ENCODE measurements at places on chromosomes 5 and 9. TPM values are rescaled to one million over a fixed set of nuclear protein-coding genes. Genes with fewer than 3 reads are reported as not detected.

GRCh38 chr9:27385606-27386322, 88.8 kb upstream of the EQTN start:
- H3K4me3 ChIP-seq = no peak overlapping the region
- DNase-seq = no peak
- no peaks in the 10 kb centered on the region for H3K27me3 ChIP-seq
- no peaks in the 10 kb centered on the region for H3K36me3 ChIP-seq

DNA sequence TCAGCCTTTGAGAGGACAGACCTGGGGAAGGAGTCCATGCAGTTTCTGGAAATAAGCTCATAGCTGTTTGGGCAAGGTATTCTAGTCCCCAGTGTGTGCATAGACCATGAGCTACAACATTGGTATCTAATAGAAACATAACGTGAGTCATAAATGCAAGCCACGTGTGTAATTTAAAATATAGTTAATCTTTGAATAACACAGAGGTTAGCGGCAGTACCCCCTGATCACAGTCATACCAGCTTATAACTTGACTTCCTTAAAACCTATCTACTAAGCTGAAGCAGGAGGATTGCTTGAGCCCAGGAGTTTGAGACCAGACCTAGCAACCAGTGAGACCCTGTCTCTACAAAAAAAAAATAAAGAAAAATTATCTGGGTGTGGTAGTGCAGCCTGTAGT, 46.4 kb upstream of the CPEB4 start:
- H3K4me3 ChIP-seq = no peak overlapping the region
- no peaks in the 10 kb centered on the region for H3K36me3 ChIP-seq
- H3K27me3 ChIP-seq = no peaks in the 10 kb centered on the region
- H3K27ac ChIP-seq = no peak overlapping the region

DNA sequence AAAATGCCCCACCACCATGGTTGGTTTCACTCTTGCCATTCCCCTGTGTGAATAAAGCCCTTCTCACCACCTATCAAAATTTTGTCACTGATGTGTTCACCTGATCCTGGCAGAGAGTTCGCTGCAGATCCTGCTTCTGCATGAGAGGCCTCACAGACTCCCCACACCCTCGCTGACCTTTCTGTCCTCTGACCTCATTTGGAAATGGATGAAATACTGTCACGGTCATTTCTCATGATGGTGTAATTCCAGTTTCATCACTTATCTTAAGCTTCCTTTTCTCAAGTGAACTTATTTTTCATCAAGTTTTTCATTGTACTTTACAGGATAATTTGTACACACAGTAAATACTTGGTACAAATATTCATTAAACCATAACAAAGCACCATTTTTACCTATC, 131.3 kb downstream of the FRMD3 start:
- H3K4me3 ChIP-seq = no peak overlapping the region
- H3K4me1 ChIP-seq = peaks cover 8% of the 10 kb centered on the region
- H3K27me3 ChIP-seq = no peaks in the 10 kb centered on the region
- DNase-seq = no peak

GRCh38 chr5:142689081-142689480, 3.2 kb upstream of the FGF1 start:
- no peaks in the 10 kb centered on the region for H3K27me3 ChIP-seq
- no peak overlapping the region for H3K27ac ChIP-seq
- no peaks in the 10 kb centered on the region for H3K36me3 ChIP-seq

Gene IFNK
- total RNA-seq = not detected

Gene NR2F1-AS1
- total RNA-seq = 15.2 TPM
